CD8-positive, alpha-beta T cell (primary cell): ENCODE measurements at places on chromosomes 4 and X.

- DNase-seq = no peak
Observed at GRCh38 chr4:9812501-9813340, 31.3 kb downstream of the DRD5 start.

GRCh38 chrX:134542485-134542884 lies 82.5 kb downstream of the HPRT1 start:
- DNase-seq = no peak

DNA sequence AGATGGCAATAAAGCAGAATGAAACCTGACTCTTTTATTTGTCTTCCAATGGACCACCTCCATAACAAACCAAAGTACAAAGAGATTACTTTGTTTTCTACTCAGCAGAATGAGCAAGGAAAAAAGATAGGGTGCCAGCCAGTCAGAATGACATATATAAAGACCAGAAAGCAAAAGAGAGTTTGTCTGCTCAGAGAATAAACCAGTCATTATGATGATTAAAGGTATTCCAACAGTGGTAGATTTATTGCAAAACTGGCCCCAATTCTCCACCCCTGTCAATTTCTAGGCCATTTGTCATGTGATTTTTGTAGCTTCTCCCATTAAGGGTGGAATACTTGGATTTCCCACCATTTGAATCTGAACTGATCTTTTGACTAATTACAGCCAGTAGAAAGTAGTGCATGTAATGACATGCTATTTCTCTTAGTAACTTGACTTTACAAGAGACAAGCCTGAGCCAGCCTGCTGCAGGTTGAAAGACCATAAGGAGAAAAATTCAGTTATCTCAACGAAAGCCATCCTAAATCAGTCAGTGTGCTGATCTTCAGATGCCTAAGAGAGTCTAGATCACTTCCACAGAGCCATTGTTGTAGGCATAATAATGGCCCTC lies 203.1 kb downstream of the EPHA5 start:
- no peak for DNase-seq

DNA sequence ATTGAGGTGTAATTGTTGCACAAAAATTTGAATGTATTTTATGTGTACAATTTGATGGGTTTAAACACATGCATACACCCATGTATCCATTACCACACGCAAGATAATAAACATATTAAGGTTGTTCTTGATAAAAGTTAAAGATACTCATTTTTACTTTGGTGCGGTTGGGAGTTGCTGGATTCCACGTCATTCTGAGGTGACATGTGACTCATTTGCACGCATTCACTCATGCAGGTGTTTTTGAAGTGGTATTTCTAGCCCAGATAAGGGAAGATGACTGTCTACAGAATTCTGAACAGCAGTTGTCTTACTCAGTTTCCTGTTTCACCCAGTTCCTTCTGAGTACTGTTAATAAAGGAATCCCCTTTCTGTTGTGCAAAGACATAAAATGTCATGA lies 142.0 kb downstream of the RTL3 start:
- DNase-seq = peak; percentile 47

GRCh38 chrX:48677516-48677915 lies 6.1 kb upstream of the WAS start:
- no peak for DNase-seq

DNA sequence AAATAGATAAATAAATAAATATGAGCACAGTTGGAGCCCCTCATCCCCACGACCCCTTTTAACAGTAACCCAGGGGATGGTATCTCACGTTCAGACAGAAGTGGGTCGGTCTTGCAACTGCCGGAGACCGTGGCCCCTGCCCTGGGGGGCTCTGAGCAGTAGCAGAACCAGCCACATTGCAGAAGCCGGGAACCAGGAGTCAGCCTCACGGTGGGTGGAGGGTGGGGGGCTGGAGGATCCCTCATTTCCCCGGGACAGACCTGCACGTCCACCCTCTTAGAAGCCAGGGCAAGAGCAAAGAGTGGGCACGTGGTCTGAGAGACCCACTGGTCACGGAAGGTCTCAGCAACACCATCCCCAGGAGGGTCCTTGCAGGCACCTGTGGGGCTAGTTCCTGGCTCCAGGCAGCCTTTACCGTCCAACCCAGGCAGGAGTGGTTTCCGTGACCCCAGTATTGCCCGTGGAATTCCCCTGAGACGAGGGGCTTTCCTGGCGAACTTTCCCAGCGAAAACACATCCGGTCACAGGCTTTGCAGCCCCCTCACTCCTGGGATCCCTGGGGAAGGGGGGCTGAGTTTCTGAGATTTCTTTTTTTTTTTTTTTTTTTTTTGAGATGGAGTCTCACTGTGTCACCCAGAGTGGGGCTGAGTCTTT lies 8.8 kb upstream of the IL3RA start:
- DNase-seq = no peak

- no peak for DNase-seq
Observed at GRCh38 chr4:154579927-154580326, 10.6 kb downstream of the FGA start.

GRCh38 chr4:145656156-145656555 lies 23.8 kb upstream of the C4orf51 start:
- DNase-seq = no peak

DNA sequence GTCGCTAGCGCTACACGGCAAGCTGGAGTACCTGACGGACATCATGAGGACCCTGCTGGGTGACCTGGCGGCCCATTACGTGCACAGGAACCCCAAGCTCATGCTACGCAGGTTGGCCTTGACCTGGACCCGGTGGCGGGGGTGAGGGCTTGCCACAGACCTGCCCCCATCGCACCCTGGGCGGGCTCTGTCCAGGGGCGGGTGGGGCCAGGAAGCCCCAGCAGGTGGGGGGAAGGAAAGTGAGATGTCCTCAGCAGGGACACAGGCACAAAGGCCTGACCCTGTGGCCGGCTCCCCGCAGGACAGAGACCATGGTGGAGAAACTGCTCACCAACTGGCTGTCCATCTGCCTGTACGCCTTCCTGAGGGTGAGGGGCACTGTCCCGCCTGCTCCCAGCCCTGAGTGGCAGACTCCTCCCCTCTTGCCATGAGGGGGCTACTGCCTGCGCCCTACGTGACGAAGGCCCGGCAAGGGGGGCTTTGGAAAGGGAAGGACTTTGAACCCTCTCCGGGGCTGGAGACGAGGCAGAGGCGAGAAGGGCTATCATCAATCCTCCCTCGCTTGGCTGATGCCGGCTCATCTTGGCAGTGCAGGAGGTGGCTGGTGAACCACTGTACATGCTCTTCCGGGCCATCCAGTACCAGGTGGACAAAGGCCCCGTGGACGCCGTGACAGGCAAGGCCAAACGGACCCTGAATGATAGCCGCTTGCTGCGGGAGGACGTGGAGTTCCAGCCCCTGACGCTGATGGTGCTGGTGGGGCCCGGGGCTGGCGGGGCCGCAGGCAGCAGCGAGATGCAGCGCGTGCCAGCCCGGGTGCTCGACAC lies 5.3 kb upstream of the SRPK3 start:
- DNase-seq = no peak

GRCh38 chr4:80154545-80154933 lies 42.8 kb upstream of the PRDM8 start:
- no peak for DNase-seq

- no peak for DNase-seq
Observed at GRCh38 chr4:98794565-98795205, 134.2 kb downstream of the EIF4E start.

- no peak for DNase-seq
Observed at GRCh38 chr4:119162174-119162573, 26.5 kb downstream of the MYOZ2 start.

GRCh38 chr4:24689212-24689611 lies 104.9 kb upstream of the DHX15 start:
- no peak for DNase-seq

GRCh38 chr4:6812766-6813165 lies 30.2 kb downstream of the KIAA0232 start:
- DNase-seq = no peak

- no peak for DNase-seq
Observed at GRCh38 chrX:1162119-1162916, 50.1 kb downstream of the CRLF2 start.

DNA sequence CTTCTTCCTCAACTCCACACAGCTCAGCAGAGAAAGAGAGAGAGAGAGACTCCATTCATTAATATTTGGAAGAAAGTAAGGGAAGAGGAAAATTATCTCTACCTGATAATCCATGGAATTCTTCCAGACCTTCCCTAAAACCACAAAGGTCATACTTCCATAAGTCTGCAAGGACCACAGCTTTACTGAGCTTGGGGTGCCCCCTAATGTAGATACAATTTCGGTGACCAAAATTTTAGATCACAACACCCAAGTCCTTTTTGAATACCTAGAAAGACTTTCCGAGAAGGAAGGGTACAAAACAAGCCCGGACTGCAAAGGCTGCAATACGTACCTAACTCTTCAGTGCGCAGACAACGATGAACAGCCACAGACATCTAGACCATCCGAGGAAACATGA lies 523.9 kb downstream of the GLUD2 start:
- no peak for DNase-seq

DNA sequence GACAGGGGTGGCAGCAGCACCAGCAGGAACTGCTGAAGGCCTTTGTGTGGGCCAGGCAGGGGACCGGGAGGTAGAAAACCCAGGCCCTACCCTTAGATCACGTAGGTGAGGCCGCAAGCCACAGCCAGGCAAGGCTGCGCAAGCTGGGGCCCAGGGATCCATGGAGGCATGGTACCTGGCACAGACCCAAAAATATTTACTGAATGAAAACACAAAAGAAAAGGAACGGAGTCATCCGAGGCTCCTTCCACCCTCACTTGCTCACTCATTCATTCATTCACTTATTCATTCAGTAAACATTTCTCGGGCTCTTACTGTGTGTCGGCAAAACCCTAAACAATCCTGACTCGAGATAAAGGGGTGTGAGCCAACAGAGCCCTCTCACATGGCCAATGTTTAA lies 102.3 kb downstream of the BCOR start:
- DNase-seq = no peak
